NCI-H1092 (cell line): ENCODE measurements at places on chromosomes 3 and 15.

GRCh38 chr15:39778021-39778420 lies 4.6 kb downstream of the FSIP1 start:
- DNase-seq = no peak

DNA sequence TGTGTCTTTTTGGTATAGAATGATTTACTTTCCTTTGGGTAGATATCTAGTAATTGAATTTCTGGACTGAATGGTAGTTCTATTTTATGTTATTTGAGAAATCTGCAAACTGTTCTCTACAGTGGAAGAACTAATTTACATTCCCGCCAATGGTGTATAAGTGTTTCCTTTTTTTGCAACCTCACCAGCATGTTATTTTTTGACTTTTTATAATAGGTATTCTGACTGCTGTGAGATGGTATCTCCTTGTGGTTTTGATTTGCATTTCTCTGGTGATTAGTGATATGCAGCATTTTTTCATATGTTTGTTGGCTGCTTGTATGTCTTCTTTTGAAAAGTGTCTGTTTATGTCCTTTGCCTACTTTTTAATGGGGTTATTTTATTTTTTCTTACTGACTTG lies 607.2 kb downstream of the OTOL1 start:
- DNase-seq = no peak

DNA sequence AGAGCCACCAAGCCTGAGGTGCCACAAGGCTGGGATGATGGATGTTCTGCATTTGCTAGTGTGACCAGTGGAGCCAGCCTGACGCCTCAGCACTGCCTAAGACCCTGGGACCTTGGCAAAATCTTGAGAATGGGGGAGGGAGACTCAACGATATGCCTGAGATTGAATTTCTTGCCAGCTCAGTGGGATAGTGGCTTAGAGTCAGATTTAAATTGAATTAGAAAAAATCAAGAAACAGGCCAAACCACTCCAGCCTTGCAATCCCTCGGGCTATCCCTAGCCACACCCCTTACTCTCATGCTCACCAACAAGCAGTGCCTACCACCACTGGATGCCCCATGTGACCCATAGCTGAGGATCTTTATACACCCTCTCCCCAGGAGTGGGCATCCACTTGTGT lies 18.7 kb upstream of the PDE8A start:
- DNase-seq = no peak

- no peak for DNase-seq
Measured at GRCh38 chr15:99385865-99386264, 134.6 kb downstream of the LRRC28 start.

GRCh38 chr3:128319741-128320141 lies 146.9 kb downstream of the DNAJB8 start:
- DNase-seq = no peak

DNA sequence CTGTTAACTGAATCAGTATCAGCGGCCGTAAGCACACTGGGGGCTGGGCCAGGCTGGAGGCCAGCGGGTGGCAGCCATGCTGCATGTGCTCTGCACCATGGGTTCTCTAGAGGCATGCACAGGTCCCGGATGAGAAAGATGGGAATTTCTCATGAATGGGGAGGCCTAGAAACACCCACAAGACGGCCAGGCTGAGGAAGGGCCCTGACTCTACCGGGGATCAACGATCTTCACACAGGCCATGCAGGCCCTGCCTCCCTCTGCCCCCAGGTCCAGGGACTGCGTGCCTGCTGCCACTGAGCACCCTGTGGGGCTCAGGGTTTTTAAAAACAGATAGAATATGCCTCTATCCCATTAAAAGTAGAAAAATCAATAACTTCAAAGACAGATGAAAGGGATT lies 32.7 kb downstream of the SLC41A3 start:
- no peak for DNase-seq

GRCh38 chr3:147410526-147411237 lies 1.5 kb downstream of the ZIC1 start:
- no peak for DNase-seq

DNA sequence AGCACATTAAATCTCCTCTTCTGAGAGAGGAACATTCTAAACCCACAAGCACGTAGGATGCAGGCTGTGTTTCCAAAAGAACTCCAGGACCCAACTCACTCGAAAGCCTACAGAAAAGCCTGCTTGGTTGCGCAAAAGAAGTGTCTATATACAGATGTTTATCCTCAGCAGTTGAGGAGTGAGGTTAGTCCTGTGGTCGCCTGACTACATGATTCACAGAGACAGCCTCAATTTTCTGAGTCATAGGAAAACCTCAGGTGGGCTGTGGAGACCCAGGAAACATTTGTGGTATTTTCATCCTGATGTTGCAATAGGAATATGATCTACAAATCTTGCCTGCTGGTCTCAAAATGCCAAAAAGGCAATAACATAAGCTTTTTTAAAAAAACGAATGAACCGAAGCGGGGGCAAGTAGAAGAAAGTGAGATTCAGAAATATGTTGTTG lies 183.8 kb upstream of the THRB start:
- DNase-seq = no peak

DNA sequence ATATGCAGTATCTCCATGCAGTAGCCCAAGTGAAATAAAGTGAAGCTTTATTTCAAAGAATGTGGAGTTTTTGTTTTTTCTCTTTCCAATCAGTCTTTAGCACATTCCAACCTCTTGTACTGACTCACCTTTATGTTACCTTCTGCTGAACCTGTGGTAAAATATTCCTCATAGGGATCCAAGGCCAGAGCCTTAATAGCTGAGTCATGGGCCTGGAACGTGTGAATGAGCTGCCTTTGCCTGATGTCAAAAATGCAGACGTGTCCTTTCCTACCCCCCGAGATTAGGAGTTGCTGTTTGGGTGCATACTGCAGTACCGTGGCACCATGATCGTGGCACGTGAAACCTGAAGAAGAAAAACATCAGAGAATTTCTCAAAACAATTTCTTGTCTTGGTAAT lies 108.5 kb downstream of the GLDN start:
- no peak for DNase-seq

DNA sequence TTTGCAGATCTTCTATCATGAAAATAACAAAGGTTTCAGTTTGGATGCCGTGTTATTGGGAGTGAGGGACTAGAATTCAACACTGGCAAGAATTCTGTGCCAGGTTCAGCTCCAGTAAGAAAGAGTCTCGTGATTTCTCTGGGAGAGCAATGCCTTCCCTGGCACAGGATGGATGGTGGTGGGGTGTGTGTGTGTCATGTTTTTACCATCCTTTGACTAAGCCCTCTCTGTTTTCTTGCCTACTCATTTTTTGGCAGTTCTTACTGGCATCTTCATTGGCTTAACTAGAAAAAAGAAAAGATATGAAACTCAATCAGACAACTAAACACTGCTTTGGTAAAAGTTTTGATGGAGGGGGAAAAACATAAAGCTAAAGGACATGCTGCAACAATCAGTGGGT lies 86.6 kb downstream of the FMN1 start:
- no peak for DNase-seq

GRCh38 chr15:48905847-48906246 lies 27.9 kb downstream of the EID1 start:
- no peak for DNase-seq

GRCh38 chr3:10530241-10530640 lies 24.9 kb upstream of the ATP2B2 start:
- DNase-seq = no peak

DNA sequence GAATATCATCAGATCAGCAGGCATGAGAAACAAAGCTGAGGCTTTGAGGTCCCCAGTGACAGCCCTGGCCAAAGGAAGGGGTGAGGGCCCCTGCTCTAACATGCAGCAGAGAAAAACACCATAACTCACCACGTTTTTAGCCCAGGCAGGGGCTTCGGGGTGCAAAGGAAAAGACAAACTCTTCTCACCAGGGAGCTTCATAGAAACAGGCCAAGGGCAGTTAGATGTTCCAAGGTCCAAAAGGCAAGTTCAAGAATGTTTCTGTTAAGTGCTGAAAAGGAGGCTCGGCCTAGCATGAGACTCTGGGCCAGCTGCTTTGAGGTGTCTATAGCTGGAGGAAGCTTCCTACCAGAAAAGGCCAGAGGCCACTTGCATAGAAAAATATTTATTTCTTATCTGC lies 608.4 kb upstream of the CFAP20DC start:
- DNase-seq = no peak

- no peak for DNase-seq
Measured at GRCh38 chr3:105496343-105496742, 129.6 kb downstream of the ALCAM start.

DNA sequence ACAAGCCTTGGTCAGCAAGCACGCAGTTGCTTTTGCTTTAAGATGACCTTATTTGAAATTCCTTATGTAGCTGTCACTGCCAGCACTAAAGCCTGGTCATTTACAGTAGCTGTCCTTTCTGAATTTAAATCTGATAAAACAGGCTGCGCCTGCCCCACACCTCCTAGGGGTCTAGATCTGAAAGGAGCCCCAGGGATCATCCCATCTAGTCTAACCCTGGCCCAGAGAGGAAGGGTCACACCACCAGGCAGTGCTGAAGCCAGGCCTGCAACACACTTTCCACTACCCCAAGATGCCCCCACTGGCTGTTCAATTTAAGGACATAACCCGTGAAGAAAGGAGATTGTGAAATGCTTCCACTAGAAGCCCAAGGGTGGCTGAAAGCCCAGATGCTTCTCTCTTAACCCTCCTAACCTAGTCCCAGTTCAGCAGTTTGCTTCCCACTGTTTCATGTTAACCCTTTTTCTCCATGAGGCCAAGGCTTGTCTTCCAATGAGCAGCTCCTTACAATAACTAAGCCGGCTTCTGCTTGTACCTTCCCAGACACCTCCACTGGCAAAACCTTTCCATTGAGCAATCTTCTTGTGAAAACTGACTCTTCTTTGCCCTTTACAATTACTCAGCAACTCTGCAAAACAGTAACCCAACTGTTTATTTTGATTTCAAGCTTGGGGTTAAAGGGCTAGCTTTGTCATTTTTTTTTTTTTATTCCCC lies 198.9 kb upstream of the LPP start:
- DNase-seq = no peak

DNA sequence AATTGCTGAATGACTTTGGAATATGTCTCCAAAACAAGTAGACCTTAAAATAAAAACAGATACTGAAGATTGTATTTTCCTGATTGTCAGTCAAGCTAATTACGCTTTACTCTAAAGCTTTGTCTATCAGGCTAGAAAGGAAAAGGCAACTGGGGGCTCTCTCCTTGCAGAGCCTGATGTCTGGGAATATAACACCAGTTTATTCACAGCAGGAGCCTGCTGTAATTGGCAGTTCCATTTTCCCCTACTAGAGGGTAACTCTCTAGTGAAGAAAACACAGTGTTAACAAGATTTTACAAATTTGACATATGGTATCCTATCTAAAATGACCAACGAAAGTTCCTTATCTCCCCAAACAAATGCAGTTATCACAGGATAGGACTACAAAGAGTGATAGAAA lies 158.8 kb downstream of the PDZRN3 start:
- DNase-seq = no peak

DNA sequence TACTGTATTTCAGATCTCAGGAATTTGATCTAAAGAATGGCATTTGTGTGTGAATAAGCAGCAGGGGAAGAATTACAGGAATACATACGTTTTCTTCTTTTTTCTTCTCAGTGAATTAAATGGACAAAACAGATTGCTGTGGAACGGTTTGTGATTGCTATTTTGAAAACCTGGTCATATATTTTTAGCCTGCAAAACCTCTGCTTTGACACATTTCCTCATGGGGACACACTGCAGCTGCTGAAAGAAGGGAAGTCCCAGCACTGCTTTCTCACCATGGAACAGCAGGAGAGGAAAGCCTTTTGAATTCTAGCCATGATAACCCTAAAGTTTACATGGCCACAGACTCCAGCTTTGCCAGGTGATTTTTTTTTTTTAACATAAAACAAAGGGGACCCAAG lies 315.0 kb downstream of the OXSM start:
- DNase-seq = no peak
